NCI-H1436 (cell line): ENCODE measurements at places on chromosomes 1 and 21.

DNA sequence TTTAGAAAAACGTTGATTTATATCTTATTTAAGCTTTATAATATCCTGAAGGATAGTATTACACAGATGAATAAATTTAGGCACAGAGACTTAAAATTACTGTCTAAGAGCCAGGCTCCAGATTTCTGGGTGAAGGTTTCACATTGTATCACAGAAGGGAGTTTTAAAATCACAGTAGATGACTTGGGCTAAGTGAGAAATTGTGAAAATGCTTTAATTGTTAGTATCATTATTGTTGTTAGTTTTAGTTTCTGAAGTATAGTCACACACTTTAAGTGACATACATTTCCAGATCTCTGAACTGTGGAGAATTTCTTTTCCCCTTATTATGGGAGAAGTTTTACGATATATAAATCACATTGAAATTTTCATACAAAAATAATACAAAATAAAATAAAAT is 83.5 kb downstream of the NDUFS5 start:
- DNase-seq = no peak

GRCh38 chr1:241837901-241838300 is 10.1 kb upstream of the EXO1 start:
- no peak for DNase-seq

- no peak for DNase-seq
Measured at GRCh38 chr1:95196017-95196416, 38.0 kb upstream of the RWDD3 start.

DNA sequence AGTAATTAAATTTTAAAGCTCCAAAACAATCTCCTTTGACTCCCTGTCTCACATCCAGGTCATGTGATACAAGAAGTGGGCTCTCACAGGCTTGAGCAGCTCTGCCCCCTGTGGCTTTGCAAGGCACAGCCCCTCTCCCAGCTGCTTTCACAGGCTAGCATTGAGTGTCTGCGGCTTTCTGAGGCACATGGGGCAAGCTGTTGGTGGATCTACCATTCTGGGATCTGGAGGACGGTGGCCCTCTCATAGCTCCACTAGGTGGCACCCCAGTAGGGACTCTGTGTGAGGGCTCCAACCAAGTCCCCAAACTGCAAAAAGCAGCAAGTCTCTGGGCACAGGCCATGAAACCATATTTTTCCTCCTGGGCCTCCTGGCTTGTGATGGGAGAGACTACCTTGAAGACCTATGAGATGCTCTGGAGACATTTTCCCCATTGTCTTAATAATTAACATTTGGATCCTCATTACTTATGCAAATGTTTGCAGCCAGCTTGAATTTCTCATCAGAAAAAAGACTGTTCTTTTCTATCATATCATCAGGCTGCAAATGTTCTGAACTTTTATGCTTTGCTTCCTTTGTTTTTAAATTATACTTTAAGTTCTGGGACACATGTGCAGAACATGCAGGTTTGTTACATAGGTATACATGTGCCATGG is 554.1 kb upstream of the OLFM3 start:
- no peak for DNase-seq

DNA sequence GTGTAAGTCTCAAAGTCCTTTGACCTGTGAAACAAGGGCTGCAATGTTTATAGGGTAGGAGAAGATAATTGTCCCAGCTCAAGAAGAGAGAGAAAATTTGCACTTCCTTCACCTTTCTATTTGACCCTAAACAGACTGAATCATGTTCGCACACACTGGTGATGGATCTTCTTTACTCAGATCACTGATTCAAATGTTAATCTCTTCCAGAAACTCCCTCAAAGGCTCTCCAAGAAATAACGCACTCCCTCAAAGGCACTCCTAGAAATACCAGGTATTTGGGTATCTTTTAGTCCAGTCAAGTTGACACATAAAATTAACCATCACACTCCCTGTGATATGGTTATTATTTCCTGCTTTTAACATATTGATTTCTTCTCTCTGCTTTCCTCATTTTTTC is 30.5 kb upstream of the PTGS2 start:
- no peak for DNase-seq

DNA sequence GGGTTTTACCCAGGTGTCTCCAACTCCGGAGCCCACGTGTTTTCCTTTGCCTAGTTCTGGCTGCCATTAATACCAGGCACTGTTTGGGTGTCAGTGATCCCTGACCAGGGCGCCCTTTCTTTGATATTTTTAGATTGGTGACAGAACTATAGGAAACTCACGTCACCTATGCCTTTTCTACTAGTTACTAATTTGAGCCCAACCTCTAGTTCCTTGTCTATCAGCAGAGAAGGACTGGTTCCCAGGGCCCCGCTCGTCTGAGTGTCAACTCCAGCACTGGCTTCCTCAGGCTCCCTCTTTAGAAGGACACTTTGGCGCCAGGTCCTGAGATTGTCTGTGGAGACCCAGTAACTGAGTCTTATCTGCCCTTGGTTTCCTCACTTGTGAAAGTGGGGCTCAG is 9.4 kb downstream of the MFN2 start:
- no peak for DNase-seq

DNA sequence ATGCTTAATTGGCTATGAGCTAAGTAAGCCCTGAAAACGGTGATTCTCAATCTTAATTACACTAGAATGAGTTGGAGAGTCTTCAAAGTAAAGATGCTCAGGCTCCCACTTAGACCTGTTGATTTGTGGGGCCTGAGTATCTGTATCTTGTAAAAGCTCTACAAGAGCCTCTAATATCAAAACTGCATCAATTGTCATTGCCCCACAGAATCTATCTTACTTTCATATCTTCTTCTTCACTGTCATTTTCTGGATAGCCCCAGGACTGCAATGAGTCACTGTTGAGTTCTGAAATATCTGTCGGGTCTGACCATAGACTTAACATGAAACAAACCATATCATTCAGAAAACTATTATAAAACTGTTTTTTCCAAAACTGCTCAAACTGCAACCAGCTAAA is 102.8 kb upstream of the SERTAD4 start:
- no peak for DNase-seq

GRCh38 chr1:72066431-72066830 is 215.9 kb downstream of the NEGR1 start:
- no peak for DNase-seq

GRCh38 chr1:168227620-168228019 is 1.8 kb downstream of the SFT2D2 start:
- DNase-seq = no peak

- no peak for DNase-seq
Measured at GRCh38 chr1:67355745-67356424, 48.2 kb downstream of the IL12RB2 start.

GRCh38 chr1:60762176-60762575 is 320.2 kb upstream of the NFIA start:
- DNase-seq = no peak

DNA sequence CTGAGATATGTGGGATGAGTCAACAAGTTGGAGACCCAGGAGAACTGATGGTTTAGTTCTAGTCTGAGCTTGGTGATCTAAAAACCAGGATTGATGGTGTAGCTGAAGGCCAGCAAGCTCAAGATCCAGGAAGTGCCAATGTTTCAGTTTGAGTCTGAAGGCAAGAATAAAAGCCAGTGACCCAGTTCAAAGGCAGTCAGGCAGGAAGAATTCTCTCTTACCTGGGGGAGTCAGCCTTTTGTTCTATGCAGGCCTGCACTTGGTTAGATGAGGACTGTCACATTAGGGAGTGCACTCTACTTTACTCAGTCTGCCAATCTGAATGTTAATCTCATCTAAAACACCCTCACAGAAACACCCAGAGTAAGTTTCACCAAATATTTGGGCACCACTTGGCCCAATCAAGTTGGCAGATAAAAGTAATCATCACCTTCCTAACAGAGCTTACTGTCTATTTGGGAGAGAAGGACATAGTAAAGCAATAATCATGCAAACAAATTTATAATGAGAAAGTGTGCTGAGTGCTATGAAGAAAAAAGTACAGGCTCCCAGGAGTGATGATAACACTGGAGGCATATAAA is 63.4 kb downstream of the TSEN15 start:
- DNase-seq = no peak

- DNase-seq = peak; percentile 85
Measured at GRCh38 chr1:153532769-153533599, 2.8 kb downstream of the S100A6 start.

GRCh38 chr1:145751491-145752037 is 32.3 kb downstream of the CD160 start:
- DNase-seq = no peak

DNA sequence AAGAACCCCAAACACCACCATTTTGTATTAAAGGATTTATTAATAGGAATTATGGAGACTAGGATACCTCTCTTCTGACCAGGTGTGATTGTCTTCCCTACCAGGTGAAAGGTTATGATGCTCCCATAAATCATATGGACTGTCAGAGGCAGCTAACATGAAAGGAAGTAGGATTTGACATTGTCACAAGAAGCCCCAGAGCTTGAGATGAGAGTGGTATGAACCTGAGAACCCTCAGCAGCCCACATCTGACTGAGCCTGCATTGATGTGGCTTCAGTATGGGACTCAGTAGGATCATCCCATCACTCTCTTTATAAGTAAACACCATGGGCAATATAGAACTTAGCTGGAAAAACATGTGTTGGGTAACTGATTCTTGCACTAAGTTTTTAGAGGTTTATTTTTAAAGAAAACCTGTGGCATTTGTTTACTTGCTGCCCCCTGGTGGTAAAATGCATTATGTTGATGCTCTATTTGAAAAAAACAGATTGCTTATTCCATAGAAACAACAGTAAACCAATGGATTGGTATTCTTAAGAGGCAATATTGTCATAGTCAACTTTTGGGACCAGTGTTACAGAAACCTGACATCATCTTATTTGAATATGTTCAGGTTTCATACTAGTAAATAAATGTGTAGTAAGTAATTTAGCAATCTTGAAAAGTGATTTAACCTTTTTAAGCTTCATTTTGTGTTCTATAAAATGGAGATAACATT is 16.6 kb upstream of the CACYBP start:
- DNase-seq = peak; percentile 18

- no peak for DNase-seq
Measured at GRCh38 chr1:62209931-62210595, 15.4 kb downstream of the L1TD1 start.

GRCh38 chr1:20370698-20371097 is 80.0 kb downstream of the VWA5B1 start:
- peak; percentile 67 for DNase-seq

DNA sequence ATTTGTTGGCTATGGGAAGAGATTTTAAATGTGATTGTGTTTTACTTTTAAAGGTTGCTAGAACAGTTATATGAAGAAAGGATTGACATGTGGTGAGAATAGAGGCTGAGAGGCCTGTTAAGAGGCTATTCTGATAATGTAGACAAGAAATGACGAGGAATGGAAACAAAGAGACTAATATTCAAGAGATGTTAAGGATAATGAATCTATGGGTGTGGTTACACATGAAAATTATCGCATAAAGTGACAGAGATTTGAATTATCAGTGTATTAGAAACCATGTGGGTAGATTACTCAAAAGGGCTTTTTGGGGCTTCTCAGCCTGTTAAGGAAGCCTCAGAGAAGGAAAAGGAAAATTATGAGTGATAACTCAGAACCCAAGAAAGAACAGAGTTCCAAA is 120.4 kb downstream of the MACF1 start:
- DNase-seq = no peak

DNA sequence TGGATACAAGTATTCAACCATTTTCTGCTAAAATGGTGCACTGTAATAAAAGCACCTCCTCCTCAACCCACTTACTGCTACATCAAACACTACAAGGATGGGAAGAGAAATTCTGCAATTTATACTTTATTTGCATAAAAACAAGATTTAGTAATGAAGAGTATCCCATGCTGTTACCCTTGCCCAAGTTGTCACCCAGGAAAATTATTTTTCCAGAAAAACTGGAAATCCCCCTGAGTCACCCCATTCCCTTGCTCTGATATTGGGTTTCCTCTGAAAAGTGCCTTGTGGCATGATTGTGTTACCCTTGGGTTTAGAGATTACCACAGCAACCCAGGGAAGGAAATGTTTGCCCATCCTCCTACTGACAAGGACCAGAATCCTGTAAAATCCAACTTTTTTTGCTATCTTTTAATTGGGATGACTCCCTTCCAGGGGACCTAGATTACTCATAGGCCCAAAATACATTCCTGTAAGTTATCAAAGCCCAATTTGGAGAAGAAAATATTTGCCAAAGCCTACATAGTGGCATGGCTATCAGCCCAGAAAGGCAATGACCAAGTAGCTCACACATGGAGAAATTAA is 16.5 kb upstream of the ZC3H11B start:
- no peak for DNase-seq

DNA sequence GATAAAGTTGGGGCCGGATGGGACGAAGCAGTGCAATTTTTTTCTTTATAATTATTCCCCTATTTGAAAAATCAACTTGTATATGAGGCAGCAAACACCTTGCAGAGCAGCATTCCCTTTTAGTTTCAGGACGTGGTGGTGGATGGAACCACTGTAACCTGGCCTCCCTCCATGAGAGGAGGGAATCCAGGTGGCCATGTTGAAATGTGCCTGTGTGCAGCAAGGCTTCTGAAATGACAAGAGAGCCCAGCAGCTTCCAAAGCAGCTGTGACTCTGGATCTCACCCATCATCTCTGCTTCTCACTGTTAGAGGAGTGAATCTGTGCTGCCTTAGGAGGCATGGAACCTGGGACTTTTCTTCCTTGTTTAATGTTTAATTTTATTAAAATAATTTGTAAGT is 42.3 kb downstream of the NFIA start:
- DNase-seq = no peak

DNA sequence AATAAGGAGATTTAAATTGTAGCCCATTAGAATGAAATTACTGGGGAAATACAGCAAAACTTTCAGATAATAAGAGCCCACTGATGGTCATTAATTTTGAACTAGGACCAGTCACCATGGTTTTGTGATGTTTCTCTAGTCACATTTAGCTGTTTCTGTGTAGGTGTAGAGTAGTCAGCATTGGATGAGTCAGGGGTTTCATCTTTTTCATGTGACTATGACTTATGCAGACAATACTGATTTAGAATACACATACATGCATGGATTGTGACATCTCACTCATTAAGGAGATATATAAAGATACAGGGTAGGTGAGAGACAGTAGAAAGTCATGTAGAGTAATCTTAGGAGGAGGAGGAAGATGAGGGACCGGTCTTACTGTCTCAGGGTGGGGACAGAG is 1192.7 kb downstream of the KCNT2 start:
- DNase-seq = no peak

DNA sequence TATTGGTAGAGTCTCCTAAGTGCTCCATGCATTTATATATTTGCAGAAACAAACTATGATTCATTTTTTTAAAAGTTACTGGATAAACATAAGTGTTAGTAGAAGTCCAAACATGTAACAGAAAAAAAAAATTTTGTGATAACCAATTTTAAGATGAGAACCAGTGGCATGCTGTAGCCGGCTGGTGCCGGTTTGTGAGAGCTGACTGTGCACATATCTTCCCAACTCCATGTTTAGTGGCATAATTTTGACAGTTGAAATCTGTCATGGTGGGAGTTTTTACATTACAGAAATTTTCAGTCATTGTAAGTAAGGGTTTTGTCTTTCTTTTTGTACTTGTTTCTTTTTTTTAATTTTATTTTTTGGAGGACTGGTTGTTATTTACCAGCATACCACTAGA is 141.2 kb downstream of the TTLL7 start:
- no peak for DNase-seq
